Adipocyte (in vitro differentiated cells): ENCODE measurements at places on chromosomes 6 and 20.

GRCh38 chr6:92715991-92716390 lies 703.4 kb downstream of the EPHA7 start:
- DNase-seq: no peak

DNA sequence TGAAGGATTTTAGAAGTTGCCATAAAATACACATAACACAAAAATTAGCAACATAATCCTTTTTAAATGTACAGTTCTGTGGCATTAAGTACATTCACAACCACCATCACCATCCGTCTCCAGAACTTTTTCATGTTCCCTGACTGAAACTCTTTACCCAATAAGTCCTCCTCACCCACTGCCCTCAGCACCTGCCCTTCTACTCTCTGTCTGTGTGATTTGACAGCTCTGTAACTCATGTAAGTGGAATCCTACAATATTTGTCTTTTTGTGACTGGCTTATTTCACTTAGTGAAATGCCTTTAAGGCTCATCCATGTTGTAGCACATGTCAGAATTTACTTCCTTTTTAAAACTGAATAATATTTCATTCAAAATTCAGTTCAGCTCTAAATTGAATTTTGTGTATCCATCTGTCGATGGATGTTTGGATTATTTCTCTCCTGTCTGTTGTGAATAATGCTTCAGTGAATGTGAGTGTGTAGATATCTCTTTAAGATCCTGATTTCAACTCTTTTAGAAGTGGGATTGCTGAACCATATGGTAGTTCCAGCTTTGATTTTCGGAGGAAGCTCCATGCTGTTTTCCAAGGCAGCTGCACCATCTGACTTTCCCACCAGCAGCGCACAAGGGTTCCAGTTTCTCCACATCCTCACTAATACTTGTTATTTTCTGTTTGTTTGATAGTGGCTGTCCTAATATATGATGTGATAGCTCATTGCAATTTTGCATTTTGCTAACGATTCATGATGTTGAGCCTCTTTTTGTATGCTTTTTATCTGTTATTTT lies 4.2 kb downstream of the ENTPD6 start:
- no peak for DNase-seq

- no peak for DNase-seq
Measured at GRCh38 chr20:50810063-50810462, 15.2 kb downstream of the BCAS4 start.

GRCh38 chr6:46815130-46815529 lies 21.9 kb downstream of the MEP1A start:
- no peak for DNase-seq

- no peak for DNase-seq
Measured at GRCh38 chr6:136964398-136964797, 42.3 kb downstream of the SLC35D3 start.

DNA sequence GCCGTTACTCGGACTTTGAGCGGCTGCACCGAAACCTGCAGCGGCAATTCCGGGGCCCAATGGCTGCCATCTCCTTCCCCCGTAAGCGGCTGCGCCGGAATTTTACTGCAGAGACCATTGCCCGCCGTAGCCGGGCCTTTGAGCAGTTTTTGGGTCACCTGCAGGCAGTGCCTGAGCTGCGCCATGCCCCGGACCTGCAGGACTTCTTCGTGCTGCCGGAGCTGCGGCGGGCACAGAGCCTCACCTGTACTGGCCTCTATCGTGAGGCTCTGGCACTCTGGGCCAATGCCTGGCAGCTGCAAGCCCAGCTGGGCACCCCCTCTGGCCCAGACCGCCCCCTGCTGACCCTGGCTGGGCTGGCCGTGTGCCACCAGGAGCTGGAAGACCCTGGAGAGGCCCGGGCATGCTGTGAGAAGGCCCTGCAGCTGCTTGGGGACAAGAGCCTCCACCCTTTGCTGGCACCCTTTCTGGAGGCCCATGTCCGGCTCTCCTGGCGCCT lies 7.2 kb downstream of the SNX21 start:
- no peak for DNase-seq

DNA sequence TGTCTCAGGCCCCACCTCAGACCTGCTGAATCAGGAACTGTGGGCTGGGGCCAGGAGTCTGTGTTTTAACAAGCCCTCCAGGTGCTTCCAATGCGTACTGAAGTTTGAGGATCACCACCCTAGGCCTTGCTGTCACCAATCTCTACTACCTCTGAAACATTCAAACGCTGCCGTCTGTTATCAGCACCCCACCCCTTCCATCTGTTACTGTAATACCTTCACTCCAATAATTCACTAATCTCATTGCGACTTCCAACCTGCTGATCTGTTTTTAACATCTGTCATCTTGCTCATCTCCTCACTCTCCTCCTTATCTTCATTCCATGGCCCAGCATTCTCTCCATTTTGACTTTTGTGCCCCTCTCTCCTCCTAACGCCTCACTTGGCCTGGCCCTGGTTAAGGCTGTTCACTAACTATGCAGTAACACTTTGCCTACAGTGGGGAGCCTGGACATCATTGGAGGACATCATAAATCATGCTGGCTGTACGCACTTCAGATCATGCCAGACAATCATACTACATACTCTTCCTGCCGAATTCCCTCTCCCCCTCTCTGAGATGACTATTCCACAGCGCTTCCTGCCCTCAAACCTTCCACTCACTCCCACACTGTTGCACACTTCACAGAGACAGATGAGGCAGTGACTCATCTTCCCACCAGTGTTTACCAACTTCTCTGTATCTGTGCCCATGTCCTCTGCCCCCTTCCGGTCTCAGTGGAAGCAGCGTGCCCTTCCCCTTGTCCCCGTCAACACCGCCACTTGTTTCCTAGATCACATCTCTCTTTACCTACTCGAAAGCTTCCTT lies 3.0 kb upstream of the GUCA1B start:
- peak; percentile 32 for DNase-seq

DNA sequence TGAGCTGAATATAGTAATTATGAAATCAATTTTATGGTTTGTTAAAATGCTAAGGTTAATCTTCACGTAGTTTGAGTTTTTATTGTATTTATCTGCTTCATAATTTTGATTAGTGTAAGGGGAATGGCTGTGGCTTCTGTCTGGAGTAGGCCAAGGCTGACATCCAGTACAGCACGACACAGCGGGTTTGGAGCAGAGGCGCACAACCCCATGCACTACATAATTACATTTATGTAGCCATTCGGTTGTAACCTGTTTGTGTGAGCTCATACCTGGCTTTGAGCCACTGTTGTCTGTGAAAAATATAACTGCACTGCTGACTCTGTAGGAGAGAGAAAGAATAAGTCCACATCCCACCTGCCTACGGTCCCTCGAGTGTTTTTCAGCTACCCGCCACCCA lies 615.5 kb downstream of the EYS start:
- no peak for DNase-seq

DNA sequence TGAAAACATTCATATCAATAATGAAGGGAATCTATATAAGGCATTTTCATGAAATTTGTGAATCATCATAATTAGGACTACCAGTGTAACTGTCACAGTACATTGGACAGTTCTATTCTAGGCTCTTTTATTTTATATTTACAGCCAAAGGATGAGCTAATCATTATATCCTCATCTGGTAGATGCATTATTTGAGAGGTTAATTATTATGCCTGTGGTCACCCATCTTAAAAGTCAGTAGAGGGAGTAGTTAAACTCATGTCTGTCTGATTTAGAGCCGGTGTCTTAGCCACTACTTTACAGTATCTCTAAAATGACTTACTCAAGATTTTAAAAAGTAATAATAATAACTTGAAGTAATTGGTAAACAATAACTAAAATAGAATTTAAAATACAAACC lies 899.3 kb upstream of the MAP3K7 start:
- no peak for DNase-seq

- peak; percentile 45 for DNase-seq
Measured at GRCh38 chr6:48141975-48142374, 31.0 kb upstream of the PTCHD4 start.

DNA sequence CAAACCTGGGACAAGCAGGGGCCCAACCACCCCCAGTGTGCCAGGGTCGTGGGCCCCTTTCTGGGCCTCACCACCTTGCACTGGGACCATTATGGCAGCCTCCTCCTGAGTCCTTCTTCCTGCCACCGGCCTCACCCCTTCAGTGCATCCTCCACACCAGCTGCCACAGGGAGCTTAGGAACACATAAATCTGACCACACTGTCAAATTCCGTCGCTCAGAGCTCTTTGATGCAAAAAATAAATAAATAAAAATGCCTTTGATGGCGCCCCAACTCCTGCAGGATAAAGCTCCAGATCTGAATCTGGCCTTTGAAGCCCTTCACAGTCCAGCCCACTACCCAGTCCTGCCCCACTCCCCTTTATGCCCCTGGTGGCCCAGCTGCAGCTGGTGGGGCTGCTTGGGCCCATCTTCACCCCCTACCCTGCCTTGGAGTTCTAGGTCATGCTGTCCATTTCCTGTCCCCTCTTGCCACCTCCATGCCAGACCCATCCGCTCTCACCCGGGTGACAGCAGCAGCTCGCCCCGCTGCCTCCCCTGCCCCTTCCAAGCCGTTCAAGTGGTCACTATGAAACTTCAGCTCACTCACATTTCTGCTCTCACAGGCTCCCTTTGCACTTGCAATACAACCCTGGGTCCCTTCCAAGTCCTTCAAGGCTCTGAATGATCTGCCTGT lies 16.0 kb downstream of the MYH7B start:
- DNase-seq: no peak

DNA sequence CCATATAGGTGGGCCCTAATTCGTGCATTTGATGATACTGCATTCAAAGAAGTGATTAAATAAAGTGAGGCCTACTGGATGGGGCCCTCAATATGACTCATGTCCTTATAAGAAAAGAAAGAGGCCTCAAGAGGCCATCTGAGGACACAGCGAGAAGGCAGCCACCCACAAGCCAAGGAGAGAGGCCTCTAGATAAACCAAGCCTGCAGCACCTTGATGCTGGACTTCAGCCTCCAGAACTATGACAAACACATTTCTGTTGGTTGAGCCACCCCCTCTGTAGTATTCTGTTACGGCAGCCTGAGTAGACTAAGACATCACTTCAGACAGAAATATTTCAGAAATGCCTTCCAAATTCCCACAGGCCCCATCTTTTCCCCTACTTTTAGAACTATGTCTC lies 82.5 kb upstream of the PLEKHG1 start:
- DNase-seq: no peak
